ENCODE measurements at places on chromosomes 3 and 15.

GRCh38 chr15:95025924-95026728, 794.8 kb downstream of the MCTP2 start:
- DNase-seq: no peak

DNA sequence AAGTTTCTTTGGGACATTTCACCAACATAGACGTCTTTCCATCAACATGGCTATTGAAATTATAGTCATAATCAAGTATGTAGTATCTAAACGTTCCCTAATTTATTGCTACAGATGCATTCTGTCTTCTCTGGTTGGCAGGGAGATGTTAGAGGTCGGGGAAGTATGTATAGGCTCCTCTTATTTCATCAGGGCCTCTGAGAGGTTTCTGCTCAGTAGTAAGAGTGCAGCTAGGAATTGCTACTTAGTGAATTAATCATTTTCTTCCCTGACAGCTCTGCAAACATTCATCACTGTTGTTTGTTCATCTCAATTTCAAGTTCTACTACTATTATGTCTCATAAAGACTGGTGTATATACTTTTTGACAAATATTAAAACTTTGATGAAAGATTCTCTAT, 309.7 kb upstream of the NR2F2 start:
- DNase-seq: no peak

GRCh38 chr3:168645180-168645579, 549.5 kb upstream of the GOLIM4 start:
- DNase-seq: no peak

- no peak for DNase-seq
These were observed 174.2 kb upstream of the SLC2A2 start for GRCh38 chr3:171200750-171201088.

DNA sequence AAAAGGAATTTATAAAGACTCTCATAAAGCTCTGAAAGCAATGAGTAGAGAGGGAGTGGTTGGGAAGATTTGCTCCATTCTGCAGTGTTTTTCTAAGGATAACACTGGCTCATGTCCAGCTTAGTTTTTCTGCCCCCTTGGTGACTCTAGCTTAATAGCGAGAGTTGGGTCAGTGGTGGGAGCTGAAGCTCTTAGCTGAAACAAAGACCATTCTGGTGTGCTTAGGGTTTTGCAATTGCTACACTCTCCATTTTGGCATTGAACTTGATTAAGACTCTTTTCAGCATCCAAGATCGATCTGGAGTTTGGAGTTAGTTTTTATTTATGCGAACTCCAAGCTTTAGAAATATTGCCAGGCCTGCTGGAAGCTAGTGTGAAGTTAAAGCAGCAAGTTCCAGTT, 98.0 kb downstream of the ATG7 start:
- no peak for DNase-seq

DNA sequence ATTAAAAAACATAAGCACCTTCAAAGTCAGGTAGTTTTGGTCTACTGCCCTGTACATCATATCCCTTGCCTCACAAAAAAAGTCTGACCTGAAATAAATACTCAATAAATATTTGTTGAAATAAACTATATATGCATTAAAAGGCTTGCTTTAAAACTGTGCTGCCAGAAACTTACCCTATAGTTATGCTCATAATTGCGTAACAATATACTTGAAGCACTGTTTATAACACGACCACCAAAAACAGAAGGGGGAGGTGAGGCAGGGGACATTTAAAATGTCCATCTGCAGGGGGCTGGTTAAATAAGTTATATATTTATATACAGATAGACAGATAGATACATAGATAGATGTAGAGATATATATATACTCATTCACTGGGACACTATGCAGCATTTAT, 549.5 kb downstream of the MAGI1 start:
- DNase-seq: no peak

- DNase-seq: no peak
These were observed 371.2 kb upstream of the RARB start for GRCh38 chr3:25056803-25057351.

GRCh38 chr3:69197455-69197854, 75.1 kb upstream of the LMOD3 start:
- DNase-seq: no peak

DNA sequence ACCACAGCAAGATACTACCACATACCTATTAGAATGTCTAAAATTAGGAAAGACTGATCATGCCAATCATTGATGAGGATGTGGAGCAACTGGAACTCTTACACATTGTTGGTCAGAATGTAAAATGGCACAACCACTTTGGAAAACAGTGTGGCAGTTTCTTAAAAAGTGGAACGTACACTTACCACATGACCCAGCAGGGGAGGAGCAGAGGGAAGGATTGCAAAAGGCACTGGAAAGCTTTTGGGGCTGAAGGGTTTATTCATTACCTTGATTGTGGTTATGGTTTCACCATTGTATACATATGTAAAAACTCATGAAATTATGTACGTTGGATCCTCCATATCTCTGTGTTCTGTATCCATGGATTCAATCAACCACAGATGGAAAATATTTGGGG, 3.3 kb upstream of the EHD4 start:
- DNase-seq: no peak

DNA sequence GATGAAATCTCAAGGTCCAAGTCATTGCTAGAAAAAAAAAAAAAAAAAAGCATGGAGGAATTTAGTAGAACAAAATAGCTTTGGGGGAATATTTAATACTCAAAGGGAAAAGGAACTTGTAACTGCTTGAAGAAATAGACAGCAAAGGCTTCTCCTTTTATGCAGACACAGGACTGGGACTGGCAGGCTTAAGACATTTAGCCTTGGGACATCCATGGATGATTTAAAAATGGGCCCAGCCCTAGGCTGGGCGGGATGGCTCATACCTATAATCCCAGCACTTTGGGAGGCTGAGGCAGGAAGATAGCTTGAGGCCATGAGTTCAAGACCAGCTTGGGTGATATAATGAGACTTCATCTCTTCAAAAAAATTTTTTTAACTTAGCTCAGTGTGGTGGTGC, 19.8 kb downstream of the RPSA start:
- DNase-seq: no peak

GRCh38 chr15:77525907-77526594, 105.4 kb downstream of the HMG20A start:
- no peak for DNase-seq

GRCh38 chr15:77514641-77515402, 94.1 kb downstream of the HMG20A start:
- DNase-seq: no peak

- DNase-seq: no peak
These were observed 25.1 kb upstream of the BCL2L10 start for GRCh38 chr15:52137432-52138357.

DNA sequence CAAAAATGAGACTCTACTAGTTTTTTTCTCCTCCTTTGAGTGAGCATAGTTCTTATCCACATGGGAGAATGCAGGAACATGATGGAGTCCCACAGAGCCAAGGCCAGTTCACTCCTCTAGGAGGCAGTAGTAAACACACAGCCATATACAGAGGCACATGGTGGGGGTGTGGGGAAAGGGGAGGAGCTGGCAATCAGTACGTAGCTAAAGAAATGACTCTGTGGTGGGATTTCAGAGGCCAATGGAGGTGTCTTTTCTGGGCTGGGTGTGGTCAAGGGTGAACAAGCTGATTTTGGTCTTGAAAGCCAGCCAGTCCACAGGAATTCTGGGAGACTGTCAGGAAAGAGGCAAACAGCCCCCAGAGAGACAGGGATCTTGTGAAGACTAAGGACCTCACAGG, 6.6 kb upstream of the RAB11A start:
- DNase-seq: peak; percentile 9

DNA sequence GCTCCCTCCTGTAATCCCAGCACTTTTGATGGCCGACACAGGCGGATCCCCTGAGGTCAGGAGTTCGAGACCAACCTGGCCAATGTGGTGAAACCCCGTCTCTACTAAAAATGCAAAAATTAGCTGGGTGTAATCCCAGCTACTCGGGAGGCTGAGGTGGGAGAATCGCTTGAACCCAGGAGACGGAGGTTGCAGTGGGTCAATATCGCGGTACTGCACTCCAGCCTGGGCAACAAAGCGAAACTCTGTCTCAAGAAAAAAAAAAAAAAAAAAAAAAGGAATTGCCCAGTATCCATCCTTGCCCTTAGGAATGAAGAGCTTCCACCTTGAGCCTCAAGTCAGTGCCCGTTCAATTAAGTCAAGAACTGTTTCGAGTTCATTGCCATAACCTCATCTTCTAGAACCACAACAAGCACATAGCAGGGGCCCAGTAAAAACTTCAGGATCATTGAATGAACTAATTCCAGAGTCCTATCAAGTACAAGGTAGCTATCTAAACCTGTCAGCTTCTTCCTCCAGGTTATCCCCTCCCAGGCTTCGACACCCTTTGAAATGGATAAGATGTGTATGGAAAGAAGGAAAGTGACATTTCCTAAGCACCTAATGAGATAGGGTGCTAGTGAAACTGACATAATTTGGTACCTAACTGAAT, 826 bp downstream of the DBR1 start:
- DNase-seq: no peak

DNA sequence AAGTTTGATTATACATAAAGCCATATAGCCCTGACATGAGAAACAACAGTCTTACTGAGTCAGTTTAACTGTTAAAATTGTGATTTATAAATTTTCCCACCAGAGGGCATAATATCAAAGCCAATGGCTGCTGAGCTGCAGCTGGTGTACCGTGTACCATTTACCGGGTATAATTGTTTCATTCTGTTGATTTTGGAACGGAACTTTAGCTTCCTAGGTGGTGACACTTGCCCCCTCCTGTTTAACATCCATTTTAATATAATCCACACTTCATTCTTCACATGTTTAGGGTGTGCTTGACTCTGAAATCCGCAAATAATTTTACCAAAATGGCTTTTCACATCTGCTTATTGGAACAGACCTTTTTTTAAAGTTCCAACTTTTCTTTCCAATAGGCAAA, 72.8 kb downstream of the SLC9A9 start:
- DNase-seq: no peak

GRCh38 chr3:134650431-134651346, at the start of gene KY:
TSS of gene KY (minus strand) at chr3:134651022. CDS start at chr3:134650960, 62 bp downstream.
- no peak for DNase-seq

DNA sequence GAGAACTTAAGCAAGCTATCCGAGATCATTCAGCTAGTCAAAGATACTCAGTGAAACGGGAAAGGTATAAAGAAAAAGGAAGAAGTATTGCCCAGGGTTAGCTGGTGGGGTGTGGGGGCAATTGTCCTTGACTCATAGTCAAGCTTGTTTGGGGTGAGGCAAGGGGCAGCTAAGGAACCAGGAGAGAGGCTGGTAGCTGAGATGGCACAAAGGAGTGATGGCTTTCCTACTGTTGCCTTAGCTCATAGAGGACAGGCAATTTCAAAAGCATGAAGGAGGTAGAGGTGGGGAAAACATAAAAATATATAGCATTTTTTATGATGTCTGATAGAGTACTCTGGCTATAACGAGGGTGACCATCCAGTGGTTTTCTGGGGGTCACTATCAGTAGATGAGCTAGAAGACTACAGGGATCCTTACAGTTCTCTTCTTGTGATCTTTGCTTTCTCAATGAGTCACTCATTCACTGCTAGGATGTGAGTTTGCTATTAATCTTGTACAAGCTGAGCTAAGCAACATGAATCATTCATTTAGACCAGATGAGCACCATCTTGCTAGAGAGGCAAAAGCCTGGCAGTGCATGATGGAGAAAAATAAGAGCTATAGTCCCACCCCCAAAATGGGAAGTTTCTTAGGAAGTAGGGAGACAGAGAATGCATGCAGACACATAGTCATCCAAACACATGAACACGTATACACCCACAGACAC, 207.1 kb upstream of the PFN2 start:
- DNase-seq: no peak

DNA sequence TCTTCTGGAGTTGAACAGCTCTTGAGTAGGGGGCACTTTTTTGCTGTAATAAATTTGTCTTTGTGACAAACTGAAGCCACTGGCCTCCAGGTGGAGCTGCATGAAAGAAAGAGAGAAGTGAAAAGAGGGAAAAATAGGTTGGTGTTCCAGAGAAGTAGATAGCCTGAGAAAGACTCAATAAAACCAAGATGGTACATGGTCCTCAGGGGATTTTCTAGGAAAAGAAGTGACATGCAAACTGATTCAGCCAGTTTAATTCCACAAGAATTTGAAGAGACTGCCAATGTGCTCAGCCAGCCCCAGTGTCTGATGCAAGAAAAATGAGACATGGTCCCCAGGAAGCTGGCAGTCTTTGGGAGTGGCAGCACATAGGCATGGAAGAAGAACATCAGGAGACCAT, 152.7 kb downstream of the CD47 start:
- DNase-seq: no peak

GRCh38 chr3:115062009-115062408, 85.1 kb downstream of the ZBTB20 start:
- DNase-seq: no peak

- no peak for DNase-seq
These were observed 36.0 kb downstream of the NKIRAS1 start for GRCh38 chr3:23880703-23881339.

DNA sequence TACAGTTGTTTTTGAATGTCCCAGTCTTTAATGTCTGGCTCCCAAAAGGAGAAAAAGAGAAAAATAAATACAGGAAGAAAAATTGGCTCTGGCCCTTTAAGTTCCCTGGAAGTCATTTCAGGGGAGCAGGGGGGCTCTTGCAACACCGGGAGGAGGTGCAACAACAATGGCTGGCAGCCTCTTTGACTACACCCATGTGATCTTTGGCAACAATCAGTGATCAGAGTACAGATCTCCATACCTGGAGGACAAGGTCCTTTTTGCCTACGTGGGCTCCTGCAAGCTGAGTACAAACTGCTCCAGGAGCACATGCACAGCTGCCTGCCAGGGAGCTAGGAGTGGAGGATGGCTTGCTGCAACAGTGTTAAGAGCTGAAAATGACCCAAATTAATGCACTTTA, 63.9 kb downstream of the GLCE start:
- no peak for DNase-seq

- no peak for DNase-seq
These were observed 15.5 kb downstream of the TRIM59 start for GRCh38 chr3:160434071-160434470.

GRCh38 chr15:100330221-100330620, 11.6 kb downstream of the ADAMTS17 start:
- no peak for DNase-seq

DNA sequence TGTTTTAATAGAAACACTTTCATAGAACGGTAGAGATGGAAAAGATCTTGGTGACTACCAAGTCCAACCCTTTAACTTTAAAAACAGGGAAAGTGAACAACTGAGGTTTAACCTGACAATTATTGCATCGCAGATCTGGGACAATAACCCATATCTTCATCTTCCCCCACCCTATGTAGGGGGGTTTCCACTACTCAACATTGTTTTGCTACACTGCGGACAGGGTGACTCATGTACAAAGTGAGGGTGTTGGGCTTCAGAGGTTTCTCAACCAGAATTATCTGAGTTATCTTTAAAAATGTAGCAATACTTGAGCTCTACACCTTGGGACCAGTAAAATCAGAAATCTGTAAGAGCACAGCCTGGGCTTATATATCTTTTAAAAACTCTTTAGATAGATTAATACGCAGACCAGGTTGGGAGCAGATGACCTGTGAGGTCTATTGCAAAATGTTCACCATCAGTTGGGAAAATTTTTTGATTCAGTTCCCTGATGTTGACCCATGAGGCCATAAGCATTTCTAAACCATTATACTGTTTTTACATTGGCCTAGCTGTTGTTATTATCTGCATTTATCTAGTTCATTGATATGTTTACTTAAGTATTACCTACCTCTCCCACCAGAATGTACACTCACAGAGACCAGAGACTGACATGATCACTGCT, 103.6 kb upstream of the ICE2 start:
- DNase-seq: peak; percentile 25

All from stimulated activated CD8-positive, alpha-beta memory T cell treated with anti-CD3 and anti-CD28 coated beads, Interleukin-2, amount 100 ng/mL, for 1 hour (primary cell).